ENCODE measurements at places on chromosomes 7 and 10.

DNA sequence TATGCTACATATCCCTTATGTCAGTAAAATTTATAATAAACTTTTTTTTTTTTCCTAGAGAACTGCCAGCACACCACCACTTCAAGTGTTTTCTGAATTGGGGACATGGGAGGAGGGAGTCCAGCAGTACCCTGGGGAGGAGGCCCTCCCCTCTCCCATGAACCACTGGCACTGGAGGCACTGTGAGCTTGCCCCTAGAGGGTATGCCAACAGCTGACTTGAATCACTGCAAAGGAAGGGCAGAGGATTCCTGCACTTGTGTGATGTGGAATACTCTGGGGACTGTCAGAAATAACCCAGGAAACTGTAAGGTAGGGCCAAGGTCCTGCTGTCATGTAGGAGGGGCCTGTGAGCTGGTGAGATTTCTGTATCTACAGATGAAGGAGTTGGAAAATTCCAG, 8.5 kb upstream of the ARMS2 start:
- peaks cover 3% of the 10 kb centered on the region for H3K36me3 ChIP-seq
- peaks cover 32% of the 10 kb centered on the region for H3K27me3 ChIP-seq
- no peak for DNase-seq
- H3K4me1 ChIP-seq = peaks cover 4% of the 10 kb centered on the region
- no peak overlapping the region for H3K27ac ChIP-seq
- H3K4me3 ChIP-seq = no peak overlapping the region

DNA sequence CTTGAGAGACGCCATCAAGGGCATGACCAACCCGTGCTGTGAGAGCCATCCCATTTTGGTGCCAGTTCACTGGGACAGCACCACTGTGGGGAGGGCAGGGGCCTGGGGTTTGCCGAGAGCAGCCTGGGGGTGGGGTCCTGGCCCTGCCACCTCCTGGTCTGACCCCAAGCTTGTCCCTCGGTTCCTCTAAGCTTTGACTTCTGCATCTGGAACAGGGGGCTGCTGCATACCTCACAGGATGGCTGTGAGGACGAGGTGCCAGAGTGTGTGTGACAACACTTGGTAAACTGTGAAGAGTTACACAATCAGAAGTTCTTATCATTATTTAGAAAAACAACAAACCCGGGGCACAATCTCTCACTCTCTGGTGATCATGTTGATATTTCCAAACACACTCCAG, 89.9 kb downstream of the CRTAC1 start:
- peaks cover 5% of the 10 kb centered on the region for H3K36me3 ChIP-seq
- peaks cover 4% of the 10 kb centered on the region for H3K4me1 ChIP-seq
- peaks cover 70% of the 10 kb centered on the region for H3K27me3 ChIP-seq
- H3K27ac ChIP-seq = no peak overlapping the region

DNA sequence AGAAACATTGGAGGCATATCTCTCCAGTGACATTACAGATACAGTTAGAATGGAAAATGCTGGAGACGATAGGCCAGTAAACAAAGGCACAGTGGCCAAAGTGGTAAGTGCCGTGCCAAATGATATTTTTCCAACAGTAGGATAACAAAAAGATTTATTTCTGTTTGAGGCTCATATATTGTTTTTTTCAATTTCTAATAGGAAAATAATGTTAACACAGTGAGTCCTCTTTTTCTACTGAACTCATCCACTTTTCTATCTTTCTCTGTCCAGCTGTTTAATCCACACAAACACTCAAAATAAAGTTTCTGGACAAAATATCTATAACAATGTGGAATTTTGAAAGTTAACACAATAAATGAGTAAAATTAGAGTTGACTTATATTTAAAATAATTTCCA, 201.3 kb downstream of the SEMA3E start:
- H3K4me3 ChIP-seq = no peak overlapping the region
- DNase-seq = no peak
- H3K27ac ChIP-seq = no peak overlapping the region

GRCh38 chr7:138247568-138248333, 171.5 kb downstream of the AKR1D1 start:
- H3K4me3 ChIP-seq = no peak overlapping the region
- H3K36me3 ChIP-seq = no peaks in the 10 kb centered on the region
- H3K4me1 ChIP-seq = no peaks in the 10 kb centered on the region
- H3K27ac ChIP-seq = no peak overlapping the region
- no peak for DNase-seq

DNA sequence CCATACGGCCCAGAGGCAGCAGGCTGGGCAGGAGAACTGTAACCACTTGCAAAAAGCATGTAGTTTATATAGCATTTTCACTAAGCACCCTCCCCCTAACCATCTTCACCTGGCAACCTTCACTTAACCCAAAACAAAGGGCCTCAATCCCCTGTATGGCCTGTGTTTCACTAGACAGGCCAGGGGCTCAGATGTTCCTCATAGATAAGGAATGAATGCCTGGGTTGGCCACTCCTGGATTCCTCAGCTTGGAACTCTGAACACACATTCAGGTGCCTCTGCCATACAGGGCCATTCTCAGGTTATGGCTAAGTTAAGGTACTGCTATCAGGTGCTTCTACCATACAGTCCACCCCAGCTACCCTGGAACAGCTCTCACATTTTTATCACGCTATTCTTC, 10.3 kb upstream of the TMEM168 start:
- H3K36me3 ChIP-seq = no peaks in the 10 kb centered on the region
- DNase-seq = no peak
- H3K4me1 ChIP-seq = no peaks in the 10 kb centered on the region

- H3K27me3 ChIP-seq = no peaks in the 10 kb centered on the region
- H3K4me1 ChIP-seq = peaks cover 17% of the 10 kb centered on the region
- peaks cover 2% of the 10 kb centered on the region for H3K36me3 ChIP-seq
- DNase-seq = no peak
Observed at GRCh38 chr7:130393841-130394411, 13.6 kb downstream of the CPA1 start.

DNA sequence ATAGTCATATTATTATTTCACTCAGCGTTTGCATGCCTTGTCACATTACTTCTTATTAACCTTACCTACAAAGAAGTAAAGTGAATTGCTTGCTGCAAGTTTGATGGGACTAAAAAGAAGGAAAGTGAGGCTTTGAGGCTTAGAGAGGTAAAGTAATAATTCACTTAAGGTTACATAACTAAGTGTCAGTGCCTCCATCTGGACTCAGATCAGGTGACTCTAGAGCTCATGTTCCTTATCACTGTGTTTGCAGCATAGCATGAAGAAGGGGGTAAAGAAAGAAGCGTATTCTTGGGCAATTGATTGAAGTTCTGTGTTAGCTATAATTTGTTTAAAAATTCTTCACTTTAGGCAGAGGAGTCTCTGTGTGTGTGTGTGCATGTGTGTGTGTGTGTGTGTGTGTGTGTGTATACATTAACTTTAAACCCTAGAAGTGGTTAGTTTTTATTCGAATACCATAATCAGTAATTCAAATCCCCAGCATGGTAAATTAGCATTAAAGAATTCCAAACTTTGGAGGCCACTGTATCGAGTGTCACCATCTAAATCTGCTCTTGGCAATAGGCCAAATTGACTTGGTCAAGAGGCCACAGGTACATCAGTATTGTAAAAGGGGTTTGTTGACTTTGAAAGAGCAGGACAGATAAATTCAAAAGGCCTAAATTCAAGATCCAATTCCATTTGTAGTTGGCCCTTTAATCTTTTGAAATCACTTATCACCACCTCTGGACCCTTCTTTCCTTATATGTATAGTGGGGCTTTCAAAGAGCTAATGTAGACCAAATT, 2.2 kb upstream of the PON3 start:
- H3K4me1 ChIP-seq = peaks cover 6% of the 10 kb centered on the region
- H3K27ac ChIP-seq = no peak overlapping the region
- H3K4me3 ChIP-seq = no peak overlapping the region

DNA sequence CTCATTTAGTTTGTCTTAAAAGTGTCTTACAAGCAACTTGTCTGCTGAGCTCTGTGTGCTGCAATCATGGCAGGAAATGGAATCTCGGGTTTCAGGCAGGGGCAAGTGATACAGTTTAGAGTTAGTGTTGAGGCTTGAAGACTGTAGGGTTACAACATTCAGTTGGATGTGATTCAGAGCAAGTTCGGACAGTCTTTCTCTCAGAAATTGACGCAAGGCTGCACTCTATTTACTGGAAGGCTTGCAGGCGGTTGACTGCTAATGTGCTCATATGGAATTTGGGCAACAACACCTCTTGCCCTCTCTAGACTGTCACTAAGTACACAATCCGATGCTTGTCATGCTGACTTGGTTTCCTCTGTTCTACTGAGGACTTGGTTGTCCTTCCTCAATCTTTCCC, 161.7 kb upstream of the BMPER start:
- no peak overlapping the region for H3K27ac ChIP-seq
- H3K36me3 ChIP-seq = peaks cover 5% of the 10 kb centered on the region
- H3K4me1 ChIP-seq = peaks cover 2% of the 10 kb centered on the region
- no peak for DNase-seq
- H3K27me3 ChIP-seq = no peaks in the 10 kb centered on the region

DNA sequence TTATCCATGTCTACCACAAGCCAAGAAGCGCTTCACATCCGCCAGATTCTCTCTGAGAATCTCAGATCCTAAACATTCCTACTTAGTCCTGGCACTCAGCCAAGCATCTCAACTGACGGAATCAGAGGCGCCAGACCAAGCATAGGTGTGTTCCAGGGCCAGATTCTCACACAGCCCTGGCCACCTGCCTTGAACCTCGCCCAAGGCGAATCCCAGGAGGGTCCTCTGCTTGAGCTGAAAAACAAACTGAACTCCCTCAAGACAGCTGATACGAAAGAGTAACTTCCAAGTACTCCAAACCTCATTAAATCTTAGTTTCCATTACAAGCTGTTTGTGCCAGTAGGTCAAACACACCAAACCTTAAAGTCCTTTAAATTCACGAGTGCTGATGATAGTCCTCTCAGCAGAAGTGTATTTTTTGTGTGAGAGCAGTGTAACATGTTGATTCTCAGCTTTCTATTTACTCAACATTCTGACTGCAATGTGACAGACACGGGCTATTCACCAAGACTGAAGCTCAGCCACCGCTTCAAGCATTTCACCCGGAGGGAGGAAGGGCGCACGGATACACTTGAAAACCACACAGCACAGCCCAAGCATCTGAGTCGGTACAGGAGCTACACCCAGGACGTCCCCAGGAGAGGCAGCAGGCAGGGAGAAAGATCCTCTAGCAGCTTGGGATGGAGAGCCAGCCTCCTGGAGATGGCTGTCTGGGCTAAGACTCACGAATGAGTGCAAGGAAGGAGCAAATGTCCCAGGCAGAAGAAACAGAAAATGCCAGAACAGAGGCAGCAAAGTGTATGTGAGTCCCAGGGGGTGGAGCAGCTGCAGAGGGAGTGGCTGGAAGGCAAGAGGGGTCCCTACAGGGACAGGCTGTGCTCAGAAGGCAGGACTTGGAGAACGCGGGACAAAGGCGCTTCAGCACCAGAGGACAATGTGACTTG, 6.0 kb downstream of the PARD3 start:
- H3K27me3 ChIP-seq = peaks cover 58% of the 10 kb centered on the region
- H3K4me3 ChIP-seq = no peak overlapping the region
- peaks cover 12% of the 10 kb centered on the region for H3K4me1 ChIP-seq
- no peak for DNase-seq
- no peak overlapping the region for H3K27ac ChIP-seq

DNA sequence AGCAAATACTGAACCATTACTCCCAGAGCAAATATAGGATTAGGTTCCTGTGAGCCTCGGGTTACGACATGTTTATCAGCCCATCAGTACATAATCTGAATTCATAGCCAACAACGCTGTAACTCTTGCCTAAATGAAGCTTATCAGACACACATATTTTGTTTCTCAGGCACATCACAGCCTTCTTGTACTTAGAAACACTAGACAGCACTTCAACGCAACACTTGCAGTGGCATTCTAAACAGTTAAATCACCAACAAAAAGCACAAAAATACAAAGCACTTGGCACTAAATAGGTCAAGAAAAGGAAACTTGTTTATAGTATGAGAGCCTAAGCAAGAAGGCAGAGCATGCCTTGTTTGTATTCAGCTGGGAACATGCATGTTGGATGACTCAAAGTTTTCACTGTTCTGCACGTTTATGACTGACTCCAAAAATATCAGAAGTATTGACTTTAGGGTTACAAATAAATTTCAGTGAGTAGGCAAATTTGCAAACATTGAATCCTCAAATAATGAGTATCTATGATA, 75.0 kb downstream of the VPS50 start:
- H3K27me3 ChIP-seq = no peaks in the 10 kb centered on the region
- no peaks in the 10 kb centered on the region for H3K4me1 ChIP-seq
- H3K36me3 ChIP-seq = peaks cover 6% of the 10 kb centered on the region

DNA sequence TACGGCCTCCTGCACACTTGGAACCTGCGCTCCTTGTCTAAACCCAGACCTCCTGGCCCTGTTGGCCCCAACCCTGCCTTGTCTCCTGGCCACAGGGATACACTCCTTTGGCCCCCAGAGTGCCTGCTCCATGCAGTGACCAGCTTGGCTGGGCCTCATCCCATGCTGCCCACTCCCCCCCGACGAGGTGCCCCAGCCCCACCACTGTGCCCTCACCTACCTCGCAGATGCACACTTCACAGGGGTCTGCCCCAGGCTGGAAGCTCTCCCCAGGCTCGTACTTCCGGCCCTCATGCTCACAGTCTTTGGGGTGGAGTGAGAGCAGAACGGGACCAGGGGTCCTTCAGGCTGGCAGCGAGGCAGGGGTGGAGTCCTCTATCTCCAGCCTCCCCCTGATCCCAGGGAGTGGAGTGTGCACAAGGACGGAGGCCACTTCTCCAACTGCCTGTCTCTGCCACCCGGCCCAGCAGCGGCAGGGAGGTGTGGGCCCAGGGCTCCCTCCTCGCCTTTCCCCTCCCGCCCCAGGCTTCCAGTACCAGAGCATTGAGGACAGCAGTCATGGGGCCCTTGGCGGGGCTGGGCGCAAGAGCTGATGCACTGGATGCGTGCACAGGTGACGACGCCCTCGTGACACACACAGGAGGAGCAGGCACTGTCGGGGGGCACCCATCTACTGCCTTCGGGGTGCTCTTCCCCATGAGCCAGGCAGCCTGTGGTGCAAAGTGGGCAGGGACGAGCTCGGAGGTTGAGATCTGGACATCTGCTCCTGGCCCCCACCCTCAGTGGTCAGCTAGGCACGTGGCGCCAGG, 22.1 kb downstream of the ATP6V1F start:
- H3K36me3 ChIP-seq = peaks cover 2% of the 10 kb centered on the region
- H3K4me3 ChIP-seq = no peak overlapping the region
- no peak for DNase-seq

DNA sequence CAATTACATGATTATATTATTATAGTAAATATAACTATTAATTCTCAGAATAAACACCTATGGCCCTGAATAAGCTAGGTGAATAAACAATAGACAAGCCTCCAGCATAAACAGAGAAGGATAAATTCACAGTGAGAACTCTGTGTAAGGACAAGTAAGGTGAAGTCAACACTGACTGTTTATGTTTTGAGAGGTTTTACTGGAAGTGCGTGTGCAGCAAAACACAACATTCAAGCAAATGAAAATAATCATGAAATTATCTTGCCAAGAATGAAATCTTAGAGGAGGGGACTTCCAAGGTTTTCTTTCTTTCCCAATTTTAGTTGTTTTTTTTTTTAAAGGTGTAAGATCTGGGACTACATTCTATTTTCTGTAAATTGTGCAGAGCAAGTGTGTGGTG, 112.5 kb downstream of the MACC1 start:
- H3K4me3 ChIP-seq = no peak overlapping the region
- H3K4me1 ChIP-seq = no peaks in the 10 kb centered on the region
- H3K27ac ChIP-seq = no peak overlapping the region
- H3K36me3 ChIP-seq = no peaks in the 10 kb centered on the region
- no peaks in the 10 kb centered on the region for H3K27me3 ChIP-seq

GRCh38 chr10:46514899-46515298, 41.6 kb downstream of the GPRIN2 start:
- no peak for DNase-seq
- H3K4me1 ChIP-seq = no peaks in the 10 kb centered on the region
- no peak overlapping the region for H3K4me3 ChIP-seq
- H3K27ac ChIP-seq = no peak overlapping the region
